ENCODE measurements at places on chromosomes 4 and X. TPM values are rescaled to one million over a fixed set of nuclear protein-coding genes. Genes with fewer than 3 reads are reported as not detected.

PLS3 gene
- 267 TPM for polyA plus RNA-seq

GRCh38 chr4:65242156-65242846 lies 428.0 kb downstream of the EPHA5 start:
- no peak for DNase-seq

GRCh38 chrX:47649271-47649670 lies 1.1 kb downstream of the ELK1 start:
- no peak for DNase-seq

GRCh38 chr4:33133723-33134122 lies 2413.6 kb downstream of the PCDH7 start:
- no peak for DNase-seq

DNA sequence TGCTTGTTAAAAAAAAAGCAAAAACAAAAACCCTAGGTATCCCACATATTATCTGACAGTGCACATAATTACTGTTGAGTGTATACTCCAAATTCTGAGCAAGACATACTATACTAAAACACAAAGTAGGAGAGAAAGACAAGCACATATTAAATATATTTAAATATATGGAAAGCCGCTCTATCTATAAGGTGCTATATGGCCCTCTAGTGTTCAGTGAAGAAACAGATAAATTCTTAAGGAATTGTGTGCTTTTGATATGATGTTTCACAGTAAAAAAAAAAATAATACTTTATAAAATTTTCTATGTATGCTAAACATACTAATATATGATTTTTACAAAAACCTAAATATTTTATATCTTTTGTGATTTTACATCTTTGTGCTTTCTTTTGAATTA lies 137.8 kb downstream of the FBXW7 start:
- no peak for DNase-seq

GRCh38 chr4:64774626-64775025 lies 365.4 kb upstream of the TECRL start:
- no peak for DNase-seq

- DNase-seq, result no peak
Measured at GRCh38 chrX:68699960-68700746, 52.7 kb downstream of the STARD8 start.

MAOB gene
- polyA plus RNA-seq, result 51.0 TPM

GRCh38 chr4:107896158-107896645 lies 35.1 kb upstream of the CYP2U1 start:
- no peak for DNase-seq
